ENCODE measurements at places on chromosomes 11 and 22. TPM values are rescaled to one million over a fixed set of nuclear protein-coding genes. Genes with fewer than 3 reads are reported as not detected.

GRCh38 chr11:72132646-72133045, 2.9 kb upstream of the FOLR3 start:
- DNase-seq = no peak

- no peak for DNase-seq
Observed at GRCh38 chr22:44340271-44341239, 27.8 kb upstream of the SHISAL1 start.

DNA sequence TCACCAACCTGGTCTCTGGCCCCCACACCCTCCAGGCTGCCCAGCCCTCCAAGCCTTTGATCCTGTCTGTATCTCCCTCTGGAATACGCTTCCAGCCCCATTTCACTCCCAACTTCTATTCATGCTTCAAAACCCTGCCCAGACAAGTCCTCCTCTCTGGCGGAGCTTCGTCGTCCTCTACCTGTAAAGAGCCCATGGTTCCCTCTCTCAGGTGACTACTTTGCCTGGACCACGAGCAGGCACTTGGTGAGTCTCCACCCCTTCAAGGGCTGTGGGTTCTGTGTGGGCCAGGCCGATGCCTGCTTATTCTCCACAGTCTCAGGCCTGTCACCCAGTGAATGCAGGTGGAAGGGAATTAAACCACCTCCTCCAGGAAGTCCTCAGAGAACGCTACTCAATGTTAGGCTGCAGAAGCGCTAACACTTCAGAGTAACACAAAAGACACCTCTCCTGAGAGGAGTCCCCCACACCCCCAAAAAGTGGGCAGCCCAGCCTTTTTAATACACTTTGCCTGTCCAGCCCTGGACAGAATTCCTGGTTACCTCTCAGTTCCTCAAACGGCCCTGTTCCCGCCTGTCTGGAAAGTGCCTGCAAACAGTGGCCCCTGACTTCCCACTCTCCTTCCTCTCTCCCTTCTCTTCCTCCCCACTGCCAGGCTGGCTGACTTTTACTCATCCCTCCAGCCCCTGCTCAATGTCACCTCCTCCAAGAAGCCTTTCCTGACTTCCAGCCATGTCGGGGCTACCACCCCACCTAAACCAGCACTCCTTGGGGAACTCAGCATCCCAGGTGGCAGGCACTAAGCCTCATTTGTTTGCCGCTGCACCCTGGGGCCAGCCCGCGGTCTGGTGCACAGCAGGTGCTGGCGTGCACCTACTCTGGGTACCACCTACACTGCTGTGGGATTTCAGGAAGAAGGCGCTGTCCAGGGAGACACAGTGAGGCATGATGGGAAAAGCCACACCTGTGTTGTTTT, 9.0 kb downstream of the RAC2 start:
- no peak for DNase-seq

DNA sequence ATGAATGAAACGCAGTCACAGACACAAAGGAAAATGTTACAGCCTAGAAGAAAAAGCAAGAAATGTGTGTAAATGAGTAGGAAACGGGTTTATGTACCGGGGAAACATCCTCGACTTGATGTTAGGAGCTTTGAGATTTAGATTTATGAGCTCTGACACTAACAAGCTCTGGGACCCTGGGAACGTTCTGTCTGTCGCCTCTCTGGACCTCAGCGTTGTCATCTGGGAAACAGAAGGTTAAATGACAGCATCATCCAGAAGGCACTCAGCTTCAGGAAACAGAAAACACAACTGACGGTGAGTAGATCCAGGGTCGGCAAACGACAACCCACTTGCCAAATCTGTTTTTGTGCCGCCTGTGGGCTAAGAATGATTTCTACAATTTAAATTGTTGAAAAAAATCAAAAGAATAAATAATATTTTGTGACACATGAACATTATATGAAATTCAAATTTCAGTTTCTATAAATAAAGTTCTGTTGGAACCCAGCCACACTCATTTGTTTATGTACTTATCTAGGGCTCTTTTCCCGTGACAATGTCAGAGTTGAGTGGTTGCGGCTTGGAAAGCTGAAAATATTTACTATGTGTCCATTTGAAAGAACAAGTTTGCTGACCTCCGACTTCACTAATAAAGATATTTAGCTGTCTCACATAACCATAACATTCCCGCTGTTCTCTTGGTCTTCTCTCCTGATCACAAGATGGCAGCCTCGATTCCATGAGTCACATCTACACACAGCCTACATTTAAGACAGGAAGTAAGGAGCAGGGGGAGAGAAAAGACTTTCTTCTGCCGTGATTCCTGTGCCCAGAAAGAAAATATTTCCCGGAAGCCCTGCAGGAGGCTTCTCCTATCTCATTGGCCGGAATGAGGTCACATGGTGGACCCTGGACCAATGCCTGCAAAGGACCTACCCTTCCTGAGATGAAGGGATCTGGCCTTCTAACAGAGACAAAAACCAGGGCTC, 47.1 kb upstream of the SYT13 start:
- DNase-seq = no peak

FAM76B gene
- total RNA-seq = 45.3 TPM

GRCh38 chr22:48338793-48339705, 1488.6 kb downstream of the BRD1 start:
- DNase-seq = no peak

DNA sequence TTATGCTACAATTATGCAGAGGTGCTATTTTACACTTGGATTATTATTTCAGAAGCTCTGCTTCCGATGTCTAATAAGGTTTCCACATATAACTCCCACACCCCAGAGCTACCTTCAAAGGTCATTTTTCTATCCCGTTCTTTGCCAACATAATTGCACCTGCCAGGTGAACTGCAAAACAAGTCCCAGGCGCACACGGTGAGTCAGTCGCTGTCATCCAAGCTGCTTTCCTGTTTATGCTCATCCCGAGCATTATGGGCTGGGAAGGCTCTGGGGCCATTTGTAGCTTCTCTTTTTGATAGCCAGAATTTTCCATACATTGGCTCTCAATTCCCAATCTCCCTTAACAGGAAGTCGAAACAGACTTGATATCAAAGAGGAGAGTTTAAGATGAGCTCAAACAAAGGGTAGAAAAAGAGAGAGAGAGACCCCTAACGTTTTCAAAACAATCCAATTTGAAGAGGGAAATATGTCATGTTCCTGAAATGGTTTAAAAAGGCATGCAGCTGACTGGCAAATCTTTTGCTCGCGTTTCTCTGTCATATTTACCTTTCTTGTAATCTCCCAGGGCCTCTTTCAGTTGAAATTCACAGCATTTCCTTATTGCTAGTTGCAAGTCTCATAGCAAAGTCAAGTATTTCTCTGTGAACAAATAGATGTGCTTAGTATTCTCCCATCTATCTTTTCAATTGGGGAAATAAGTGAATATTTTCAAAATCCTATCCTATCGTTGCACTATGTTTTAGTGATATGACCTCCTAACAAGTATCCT, 815.9 kb downstream of the KCNA4 start:
- no peak for DNase-seq

- no peak for DNase-seq
Observed at GRCh38 chr11:9075556-9075955, 15.8 kb downstream of the SCUBE2 start.

DNA sequence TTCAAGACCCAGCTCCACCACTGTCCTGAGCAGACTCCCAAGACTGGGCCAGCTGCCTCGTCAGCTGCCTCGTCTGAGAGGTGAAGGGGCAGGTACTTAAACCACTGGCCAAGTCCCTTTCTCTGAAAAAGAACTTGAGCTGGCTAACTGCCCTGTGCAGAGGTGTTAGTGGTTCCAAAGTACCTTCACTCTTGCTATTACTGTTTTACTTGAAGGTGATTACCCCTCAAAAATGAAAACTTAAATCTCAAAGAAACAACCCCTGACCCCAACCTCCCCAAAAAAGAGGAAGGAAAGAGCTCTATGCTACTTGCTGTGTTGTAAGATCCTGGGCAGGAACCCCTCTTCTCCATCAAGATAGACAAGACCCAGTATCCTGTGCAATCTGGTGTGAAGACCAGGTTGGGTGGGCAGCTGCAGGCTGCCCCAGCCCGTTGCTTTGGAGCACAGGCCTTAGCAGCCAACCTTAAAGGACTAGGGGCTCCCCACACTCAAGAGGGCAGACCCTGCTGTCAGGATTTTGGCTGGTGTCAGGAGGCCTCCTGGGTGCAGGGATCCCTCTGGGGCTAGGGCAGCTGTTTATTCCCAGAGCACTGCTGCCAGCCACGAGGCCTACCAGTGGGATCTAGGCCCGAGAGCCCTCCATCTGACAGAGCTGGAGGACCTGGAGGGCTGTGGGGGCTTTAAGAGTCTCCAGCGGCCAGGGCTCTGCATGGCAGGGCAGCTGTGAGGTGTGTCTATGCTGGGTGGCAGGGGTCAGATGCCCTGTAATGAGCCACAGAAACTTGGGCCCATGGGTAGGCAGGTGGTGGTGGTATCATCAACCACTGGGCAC, 13.0 kb downstream of the GUCD1 start:
- DNase-seq = no peak

DNA sequence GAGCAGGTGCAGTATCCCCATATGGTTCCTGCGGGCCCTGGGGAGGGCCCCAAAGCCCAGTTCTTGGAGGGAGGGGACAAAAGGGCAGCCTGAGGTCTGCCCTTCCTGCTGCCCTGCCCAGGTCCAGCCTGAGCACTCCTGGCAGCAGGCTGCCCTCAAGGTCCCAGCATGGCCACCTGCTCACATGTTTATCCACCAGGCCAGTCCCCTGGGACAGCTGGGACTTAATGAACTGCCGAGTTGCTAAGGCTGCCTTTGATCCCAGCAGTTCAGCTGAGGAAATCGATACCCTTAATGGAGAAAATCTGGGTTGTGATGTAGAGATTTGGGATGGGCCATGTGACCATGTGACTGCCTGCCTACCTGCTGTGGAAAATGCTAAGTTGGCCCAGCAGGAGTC, 146.2 kb downstream of the TRIM29 start:
- no peak for DNase-seq

OR2D3 gene
- not detected for total RNA-seq

- no peak for DNase-seq
Observed at GRCh38 chr11:7275133-7275532, 23.4 kb downstream of the SYT9 start.

DNA sequence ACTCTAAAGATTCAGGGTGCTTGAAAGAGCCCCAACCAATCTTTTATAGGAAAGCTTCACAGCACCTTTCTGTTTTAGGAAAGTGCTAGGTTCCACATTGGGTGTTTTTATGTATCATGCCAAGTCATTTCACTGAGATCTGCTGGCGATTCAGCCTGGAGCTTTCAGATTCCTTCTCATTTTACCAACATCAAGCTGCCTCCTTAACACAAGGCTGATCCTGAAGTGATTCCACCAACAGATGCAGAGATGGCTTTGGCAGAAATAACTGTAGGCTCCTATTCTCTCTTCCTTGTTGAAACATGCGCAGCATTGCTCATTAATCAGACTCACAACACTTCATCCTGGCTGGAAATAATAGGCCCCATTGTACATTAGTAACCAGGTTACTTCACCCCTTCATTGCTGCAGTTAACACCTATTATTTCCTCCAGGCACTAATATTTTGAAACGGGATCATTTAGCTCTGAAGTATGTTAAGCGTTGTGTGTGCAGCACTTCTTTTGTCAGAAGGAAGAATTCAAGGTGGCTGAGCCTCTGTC, 89.0 kb downstream of the OPCML start:
- no peak for DNase-seq

NPTXR gene
- 9.3 TPM for total RNA-seq
